Caki2 (cell line): ENCODE measurements at places on chromosomes 3 and 15. TPM values are rescaled to one million over a fixed set of nuclear protein-coding genes. Genes with fewer than 3 reads are reported as not detected.

TMIE gene
- not detected in 2 replicates for total RNA-seq

DGKG gene
- 15.0 and 16.4 TPM in 2 replicates for total RNA-seq

C3orf20 gene
- not detected in 2 replicates for total RNA-seq

PIK3CA gene
- 16.2 and 19.4 TPM in 2 replicates for total RNA-seq

C3orf22 gene
- total RNA-seq = not detected in 2 replicates

AGTR1 gene
- 0.03 TPM in 1 of 2 replicates, not detected in the other for total RNA-seq

HHATL gene
- not detected in 2 replicates for total RNA-seq

EPHB1 gene
- 1.9 and 4.1 TPM in 2 replicates for total RNA-seq

MST1R gene
- not detected in 2 replicates for total RNA-seq

XYLB gene
- 1.5 and 3.2 TPM in 2 replicates for total RNA-seq

LSAMP gene
- not detected in 2 replicates for total RNA-seq

PEX11A gene
- 9.8 and 12.6 TPM in 2 replicates for total RNA-seq

GRCh38 chr3:69354948-69355347 lies 30.9 kb downstream of the FRMD4B start:
- DNase-seq = no peak

GRCh38 chr15:62394079-62394478 lies 229.0 kb upstream of the C2CD4B start:
- DNase-seq = no peak

GRCh38 chr15:101386967-101387366 lies 91.9 kb upstream of the SNRPA1 start:
- DNase-seq = no peak

DNA sequence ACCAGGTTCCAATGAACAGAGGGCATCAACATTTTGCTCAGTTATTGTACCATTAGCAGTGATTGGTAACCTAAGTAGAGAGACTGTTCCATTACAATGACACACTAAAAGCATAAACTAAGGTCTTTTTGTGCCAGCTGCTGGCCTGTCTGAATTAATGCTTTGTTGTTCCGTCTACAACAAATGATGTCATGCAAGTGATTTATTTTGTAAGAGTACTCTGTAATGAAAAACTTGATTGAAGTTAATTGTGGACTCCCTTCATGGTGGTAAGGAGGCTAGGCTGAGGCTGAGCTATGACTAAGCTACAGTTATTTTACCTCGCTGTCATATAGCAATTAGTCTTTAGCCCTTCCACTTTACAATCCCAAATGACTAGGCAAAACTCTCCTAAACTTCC lies 23.2 kb downstream of the RCN2 start:
- peak; percentile 19 for DNase-seq

GRCh38 chr3:69983546-69984265 lies 15.8 kb upstream of the SAMMSON start:
- no peak for DNase-seq

DNA sequence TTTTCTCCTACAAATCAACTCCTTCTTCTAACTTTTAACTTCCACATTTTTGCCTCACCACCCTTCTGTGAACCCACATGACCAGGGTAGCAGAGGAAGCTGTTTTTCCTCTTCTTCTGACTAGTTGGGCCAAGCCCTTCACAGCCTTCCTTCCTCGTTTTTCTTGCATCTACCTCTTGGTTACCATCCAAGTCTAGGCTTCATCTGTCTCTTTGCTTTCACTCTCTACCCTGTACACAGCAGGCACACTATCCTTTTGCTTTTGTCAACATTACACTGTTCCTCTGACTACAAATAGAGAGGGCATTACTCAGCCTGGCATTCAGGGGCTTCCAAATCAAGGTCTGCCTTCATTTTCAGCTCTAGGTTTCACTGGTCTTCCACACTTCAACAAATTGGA lies 22.0 kb downstream of the SLC9A9 start:
- no peak for DNase-seq

DNA sequence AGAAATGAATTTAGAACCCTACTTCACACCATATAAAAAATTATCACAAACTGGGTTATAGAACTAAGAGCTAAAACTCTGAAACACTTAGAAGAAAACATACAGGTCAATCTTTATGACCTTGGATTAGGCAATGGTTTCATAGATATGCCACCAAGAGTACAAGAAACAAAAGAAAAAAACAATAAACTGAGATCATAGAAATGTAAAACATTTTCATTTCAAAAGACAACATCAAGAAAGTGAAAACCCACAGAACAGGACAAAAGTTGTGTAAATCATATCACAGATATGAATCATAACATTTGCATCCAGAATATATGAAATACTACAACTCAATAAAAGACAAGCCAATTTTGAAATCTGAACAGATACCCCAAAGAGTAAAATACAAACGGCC lies 72.4 kb downstream of the TBL1XR1 start:
- DNase-seq = no peak

- DNase-seq = no peak
These were observed 25.0 kb downstream of the MEX3B start for GRCh38 chr15:82020625-82021394.

- DNase-seq = peak; percentile 22
These were observed 40.0 kb upstream of the TRH start for GRCh38 chr3:129934234-129935123.

GRCh38 chr3:38005076-38006020 lies 14.8 kb downstream of the VILL start:
- DNase-seq = no peak

- DNase-seq = no peak
These were observed 90.1 kb downstream of the OTOL1 start for GRCh38 chr3:161586556-161587235.

DNA sequence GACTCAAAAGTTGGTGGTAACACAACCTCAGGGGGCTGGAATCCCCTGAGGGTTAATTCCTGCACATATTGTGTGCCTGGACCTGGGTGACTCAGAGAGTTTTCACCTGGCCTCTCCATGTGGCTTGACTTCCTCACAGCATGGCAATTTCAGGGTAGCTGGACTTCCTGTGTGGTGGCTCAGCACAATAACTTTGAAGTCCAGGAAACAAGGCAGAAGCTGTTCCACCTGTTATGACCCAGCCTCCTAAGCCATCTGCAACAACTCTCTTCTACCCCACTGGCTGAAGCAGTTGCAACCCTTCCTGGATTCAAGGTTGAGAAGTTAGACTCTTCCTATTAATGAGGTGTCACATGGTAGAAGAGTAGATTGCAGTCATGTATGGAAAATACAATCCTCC lies 58.4 kb downstream of the EDEM1 start:
- no peak for DNase-seq

- no peak for DNase-seq
These were observed 17.6 kb downstream of the CALML4 start for GRCh38 chr15:68187559-68187958.

GRCh38 chr15:75143738-75144334 lies 57.8 kb upstream of the C15orf39 start:
- peak; percentile 41 for DNase-seq

DNA sequence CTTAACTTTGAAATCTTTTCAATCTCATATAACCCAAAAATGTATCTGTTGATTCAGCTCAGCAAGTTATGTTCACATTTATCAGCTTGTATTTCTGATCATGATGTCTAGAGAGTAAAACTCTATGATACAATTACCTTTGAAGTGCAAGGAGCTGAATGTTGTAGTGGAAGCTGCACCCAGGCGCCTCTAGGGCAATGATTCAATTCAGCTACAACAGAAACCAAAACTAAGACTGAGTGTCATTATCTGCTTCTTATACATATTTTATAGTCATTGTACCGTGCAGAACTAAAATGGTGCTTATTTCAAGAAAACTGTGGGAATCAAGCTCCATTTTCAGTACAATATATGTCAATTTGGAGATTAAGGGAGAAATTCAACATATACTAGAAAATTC lies 1237.5 kb downstream of the ZPLD1 start:
- no peak for DNase-seq

GRCh38 chr15:95669146-95669922 lies 661.2 kb upstream of the NR2F2 start:
- no peak for DNase-seq

DNA sequence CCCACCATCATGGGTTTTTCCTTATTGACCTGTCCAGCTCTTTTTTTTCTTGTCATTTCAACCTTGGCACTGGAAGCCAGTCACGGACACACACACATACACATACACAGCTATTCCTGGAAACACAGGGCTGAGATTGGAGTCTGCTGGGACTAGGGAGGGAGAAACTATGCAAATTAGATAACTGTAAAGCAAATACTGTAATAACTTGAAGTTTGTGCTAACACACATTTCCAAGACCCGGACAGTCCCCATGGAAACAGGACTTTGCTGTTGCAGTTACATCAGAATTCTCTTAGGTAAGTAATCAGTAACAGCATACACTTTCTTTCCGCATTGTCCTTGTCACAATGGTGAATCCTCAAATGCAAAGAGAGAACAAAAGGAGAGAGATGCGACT lies 304.4 kb downstream of the KBTBD8 start:
- no peak for DNase-seq

- DNase-seq = peak; percentile 56
These were observed 64.4 kb upstream of the TPM1 start for GRCh38 chr15:62977952-62978811.

DNA sequence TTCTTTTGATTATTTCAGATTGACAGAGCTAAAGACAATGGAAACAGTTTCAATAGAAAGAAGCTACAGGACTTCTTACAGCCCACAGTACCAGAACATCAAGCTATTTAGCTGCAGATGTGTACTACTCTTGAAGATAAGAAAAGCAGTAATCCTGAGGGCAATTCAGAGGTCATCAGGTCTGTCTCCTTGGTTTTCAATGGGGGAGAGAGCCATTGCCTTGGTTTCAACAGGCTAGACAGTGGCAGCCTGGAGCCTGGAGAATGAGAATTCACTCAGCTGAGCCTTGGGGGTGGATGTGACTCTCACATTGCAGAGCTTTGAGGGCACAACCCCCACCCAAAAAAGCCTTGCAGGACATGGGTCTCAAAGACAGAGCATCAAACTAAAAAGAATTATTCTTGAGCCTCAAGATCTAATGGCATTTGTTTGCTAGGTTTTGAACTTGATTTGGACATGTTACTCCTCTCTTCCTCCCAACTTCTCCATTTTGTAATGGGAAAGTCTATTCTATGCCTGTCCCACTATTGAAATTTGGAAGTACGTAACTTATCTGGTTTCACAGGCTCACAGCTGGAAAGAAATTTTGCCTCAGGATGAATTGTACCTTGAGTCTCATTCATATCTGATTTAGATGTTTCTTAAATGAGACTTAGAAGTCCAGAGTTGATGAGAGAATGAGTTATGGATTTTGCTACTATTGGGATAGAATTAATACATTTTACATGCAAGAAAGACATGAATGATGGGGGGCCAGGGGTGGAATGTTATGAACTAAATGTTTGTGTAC lies 36.9 kb downstream of the PLSCR1 start:
- no peak for DNase-seq

GRCh38 chr3:158802409-158803268 lies 785 bp downstream of the MFSD1 start:
- DNase-seq = no peak

DNA sequence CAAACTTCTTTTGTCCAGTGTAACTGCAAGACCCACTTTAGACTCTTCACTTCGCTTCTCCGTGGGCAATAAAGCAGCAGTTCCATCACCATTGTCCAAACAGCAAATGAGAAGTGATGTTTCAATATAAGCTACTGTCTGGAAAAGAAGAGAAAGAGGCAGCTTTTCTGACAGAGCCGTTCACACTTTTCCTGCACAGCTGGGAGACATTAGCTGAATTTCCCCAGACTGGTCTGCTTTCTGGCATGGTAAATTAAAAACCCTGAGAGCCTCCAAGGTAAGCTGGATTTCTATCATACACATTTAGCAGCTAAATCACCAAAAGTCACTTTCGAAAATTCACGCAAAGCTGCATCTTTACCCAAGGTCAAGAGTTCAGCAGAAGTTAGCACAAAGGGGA lies 108.5 kb upstream of the CMC1 start:
- DNase-seq = no peak

GRCh38 chr3:176850498-176850897 lies 346.8 kb downstream of the TBL1XR1 start:
- DNase-seq = no peak

- DNase-seq = no peak
These were observed 30.4 kb downstream of the CDIN1 start for GRCh38 chr15:36609793-36610192.

DNA sequence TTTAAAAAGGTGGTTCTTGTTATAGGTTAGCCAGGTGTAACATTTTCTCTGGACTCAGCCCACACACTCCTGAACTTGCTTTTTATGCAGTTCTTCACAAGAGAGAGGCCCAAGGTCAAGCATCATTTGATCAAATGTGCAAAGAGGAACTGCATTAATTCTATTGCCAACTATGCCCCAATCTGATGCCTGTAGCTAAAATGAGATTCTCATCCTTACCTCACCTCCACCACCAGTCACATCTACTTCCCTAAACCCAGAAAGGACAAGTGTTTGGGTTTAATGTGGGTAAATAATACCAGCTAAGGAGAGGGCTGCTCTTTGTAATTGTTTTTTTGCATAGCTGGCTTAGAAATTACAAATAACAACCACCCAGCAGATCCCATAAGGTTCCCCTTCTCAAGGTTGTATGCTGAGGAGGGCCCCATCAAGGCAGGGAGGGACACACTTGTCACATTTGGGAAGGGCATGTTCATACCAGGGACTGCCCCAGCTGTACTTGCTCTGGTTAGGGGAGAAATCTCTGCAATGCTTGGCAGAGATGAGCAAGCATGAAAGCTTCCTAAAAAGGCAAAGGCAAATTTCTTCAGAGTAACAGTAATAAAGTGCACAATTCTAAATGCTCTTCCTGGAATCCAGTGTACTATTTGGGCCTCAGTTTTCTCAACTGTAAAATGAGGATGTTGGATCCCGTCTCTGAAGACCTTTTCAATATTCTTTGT lies 76.2 kb downstream of the TGFBR2 start:
- DNase-seq = no peak
